ENCODE measurements at places on chromosomes 4 and X.

DNA sequence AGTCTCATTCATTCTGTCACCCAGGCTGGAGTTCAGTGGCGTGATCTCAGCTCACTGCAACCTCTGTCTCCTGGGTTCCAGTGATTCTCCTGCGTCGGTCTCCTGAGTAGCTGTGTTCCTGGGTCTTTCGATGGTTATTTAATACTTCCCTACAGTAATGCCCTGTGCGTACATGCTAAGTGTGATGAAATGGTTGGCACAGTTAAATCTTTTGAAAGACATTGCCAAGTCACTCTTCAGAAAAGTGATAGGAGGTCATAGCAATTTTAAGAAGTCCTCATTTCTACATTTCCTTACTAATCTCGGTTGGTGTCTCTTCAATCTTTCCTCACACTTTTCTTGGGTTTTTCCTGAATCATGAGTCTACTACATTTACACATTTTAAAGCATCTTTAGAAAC lies 14.4 kb downstream of the HTT-AS start:
- DNase-seq: no peak

DNA sequence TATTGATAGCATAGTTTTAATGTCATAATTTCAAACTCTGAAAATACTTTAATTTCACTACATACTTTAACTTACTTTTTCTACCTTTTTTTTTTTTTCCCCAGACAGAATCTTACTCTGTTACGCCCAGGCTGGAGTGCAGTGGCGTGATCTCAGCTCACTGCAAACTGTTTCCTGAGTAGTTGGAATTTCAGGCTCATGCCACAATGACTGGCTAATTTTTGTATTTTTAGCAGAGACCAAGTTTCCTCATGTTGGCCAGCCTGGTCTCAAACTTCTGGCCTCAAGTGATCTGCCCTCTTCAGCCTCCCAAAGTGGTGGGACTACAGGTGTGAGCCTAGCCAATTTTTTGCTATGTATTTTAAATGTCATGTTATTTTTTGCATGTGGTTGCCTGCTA lies 741.6 kb downstream of the TRAM1L1 start:
- no peak for DNase-seq

DNA sequence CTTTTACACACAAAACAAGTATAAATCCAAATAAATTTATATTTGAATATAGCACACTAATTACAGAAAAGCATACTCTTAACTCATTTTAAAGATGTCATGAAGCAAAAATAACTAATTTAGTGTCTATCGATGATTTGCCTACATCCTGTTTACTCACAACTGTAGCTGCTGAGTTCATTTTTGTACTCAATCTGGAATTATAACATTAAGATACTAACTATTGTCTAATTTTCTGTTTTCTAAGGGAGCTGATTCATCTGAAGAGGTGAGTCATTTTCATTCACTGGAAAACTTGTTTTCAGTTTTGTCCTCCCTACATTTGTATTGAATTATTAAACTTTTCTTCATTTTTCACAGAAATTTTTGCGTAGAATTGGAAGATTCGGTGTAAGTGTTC lies 3.7 kb downstream of the STATH start:
- DNase-seq: no peak

GRCh38 chrX:124342174-124342867 lies 4.0 kb upstream of the SH2D1A start:
- no peak for DNase-seq

- DNase-seq: no peak
Observed at GRCh38 chr4:185020863-185021761, 2.8 kb downstream of the HELT start.

- DNase-seq: no peak
Observed at GRCh38 chr4:7708981-7709380, 230.7 kb downstream of the AFAP1 start.

DNA sequence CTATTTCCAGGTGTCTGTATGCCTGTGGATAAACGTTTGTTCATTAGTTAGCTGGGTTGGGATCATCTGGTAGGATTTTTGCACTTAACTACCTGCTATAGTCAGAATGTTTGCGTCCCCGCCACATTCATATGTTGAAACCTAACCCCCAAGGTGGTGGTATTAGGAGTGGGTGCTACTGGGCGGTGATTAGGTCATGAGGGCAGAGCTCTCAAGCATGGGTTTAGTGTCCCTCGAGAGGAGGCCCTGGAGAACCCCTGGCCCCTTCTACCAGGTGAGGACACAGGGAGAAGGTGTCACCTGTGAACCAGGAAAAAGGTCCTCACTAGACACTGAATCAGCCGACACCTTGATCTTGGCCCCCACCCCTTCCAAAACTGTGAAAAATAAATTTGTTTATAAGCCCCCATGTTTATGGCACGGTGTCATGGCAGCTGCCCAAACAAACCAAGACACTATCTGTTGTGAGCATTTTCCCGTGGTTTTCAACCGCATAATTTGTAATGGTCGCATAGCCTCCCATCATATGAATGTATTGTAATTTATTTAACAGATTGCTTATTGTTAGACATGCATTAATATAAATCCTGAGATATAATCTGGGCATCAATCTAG lies 92.7 kb upstream of the TRIM2 start:
- no peak for DNase-seq

- DNase-seq: no peak
Observed at GRCh38 chrX:117400005-117400404, 716.6 kb downstream of the KLHL13 start.

DNA sequence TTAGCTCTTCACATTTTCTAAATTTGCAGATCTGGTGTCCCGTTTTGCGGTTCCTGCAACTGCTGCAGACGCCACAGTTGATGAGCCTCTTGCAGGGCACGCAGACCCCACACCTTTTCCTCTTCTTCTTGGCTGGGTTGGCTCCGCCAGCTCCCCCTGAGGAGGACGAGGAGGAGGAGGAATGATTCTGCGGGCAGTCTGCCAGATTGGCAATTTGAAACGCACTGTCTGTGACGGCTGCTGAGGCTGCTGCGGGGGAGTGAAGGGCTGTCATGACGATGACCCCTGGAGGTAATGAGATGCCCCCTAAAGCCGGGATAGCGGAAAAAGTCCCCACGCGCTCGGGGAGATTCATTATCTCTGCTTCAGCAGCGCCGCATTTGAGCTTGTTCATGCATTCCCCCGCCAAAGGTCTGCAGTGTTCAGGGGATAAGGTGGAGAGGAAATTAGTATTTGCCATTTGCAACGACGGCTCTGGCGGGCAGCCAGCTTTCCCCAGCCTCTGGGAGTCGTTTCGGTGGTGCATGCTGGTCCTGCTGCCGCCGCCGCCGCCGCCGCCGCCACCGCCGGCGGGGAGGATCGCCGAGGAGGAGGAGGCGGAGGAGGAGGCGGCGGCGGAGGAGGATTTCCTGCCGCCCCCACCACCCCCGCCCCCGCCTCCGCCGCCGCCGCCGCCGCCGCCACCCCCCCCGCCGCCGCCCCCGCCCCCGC lies 3.8 kb downstream of the CXXC4 start:
- DNase-seq: no peak

GRCh38 chr4:55173580-55173979 lies 48.2 kb upstream of the KDR start:
- DNase-seq: no peak

- no peak for DNase-seq
Observed at GRCh38 chr4:61294936-61295335, 94.8 kb downstream of the ADGRL3 start.

DNA sequence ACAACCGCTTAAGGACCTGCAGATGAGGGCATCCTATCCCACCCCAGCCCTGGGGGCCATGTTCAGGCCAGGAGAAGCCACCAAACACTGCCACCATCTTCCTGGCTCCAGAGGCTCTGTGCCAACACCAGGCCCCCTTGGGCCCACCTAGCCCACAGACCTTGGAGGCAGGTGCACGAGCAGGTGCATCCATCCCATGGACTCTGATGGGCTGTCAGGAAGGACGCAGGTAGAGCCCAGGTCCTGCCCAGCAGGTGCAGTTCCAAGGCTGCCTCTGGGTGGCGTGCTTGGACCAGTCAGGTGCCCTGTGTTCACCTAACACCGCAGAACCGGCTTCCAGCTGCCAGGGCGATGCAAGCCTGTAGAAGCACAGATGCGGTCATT lies 22.8 kb upstream of the PDE6B start:
- DNase-seq: no peak

- DNase-seq: no peak
Observed at GRCh38 chrX:23851544-23851943, 56.2 kb downstream of the APOO start.

DNA sequence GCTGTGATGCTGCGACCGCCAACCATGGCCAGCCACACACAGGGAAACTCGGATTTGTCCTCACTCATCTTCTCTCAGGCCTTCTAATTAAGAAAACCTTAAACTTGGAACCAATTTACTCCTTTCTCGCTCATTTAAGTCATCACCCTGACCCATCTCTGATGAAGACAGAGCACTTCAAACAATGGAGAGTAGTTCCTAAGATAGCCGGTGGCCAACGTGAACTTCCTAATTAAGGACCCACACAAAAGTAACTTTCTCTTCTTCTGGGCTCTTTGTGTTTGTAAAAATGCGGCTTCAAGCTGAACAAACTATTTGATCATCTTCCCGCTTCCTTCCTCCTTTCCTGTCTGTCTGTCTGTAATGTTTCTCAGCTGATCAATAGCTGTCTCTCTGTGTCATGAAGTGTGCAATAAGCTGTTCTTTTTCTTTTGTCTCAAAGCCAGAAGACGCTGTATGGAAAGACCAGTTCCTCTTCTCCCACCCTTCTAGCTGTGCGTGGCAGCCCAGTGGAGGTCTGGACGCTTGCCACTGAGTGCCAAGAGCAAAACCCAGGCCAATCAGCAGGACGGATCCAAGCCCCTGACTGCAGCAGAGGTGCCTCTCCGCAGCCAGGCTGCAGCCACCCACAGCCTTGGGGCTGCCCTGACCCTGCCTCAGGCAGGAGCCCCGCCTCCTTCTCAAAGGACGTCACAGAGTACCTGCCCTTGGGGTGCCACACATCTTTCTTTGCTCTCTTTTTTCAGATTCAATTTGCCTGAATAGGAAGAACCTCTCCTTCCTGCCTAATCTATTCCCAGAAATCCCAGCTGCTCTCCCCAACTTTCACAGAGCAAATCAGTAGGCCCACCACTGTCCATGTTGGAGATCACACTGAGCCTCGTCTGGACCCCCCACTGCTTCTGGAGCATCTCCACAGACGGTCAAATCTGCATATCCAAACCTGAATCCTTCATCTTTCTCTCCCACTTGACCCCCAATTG lies 59.3 kb downstream of the MAML3 start:
- no peak for DNase-seq

- no peak for DNase-seq
Observed at GRCh38 chr4:10671366-10671765, 13.2 kb downstream of the CLNK start.

- no peak for DNase-seq
Observed at GRCh38 chrX:78979789-78980464, 34.7 kb downstream of the P2RY10 start.

GRCh38 chr4:15695240-15695699 lies 7.6 kb upstream of the BST1 start:
- no peak for DNase-seq

- DNase-seq: no peak
Observed at GRCh38 chr4:111652236-111652635, 493.0 kb upstream of the FAM241A start.

- no peak for DNase-seq
Observed at GRCh38 chr4:114196606-114197005, 217.2 kb upstream of the ARSJ start.

- DNase-seq: no peak
Observed at GRCh38 chr4:101527188-101527587, 179.9 kb upstream of the PPP3CA start.

DNA sequence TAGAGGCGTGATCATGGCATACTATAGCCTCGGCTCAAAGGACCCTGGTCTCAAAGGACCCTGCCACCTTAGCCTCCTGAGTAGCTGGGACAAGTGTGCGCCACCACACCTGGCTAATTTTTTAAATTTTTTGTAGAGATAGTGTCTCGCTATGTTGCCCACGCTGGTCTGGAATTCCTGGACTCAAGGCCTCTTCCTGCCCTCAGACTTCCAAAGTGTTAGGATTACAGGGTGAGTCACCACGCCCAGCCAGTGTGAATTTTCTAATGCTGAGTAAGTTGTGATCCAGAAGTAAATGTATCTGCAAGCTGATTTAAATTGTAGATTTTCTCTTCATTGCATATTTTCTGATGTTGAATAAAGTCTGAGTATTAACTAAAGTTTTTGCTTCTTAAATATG lies 2.6 kb upstream of the ZNF674 start:
- DNase-seq: no peak

- no peak for DNase-seq
Observed at GRCh38 chr4:8202108-8203051, 3.3 kb downstream of the SH3TC1 start.

GRCh38 chrX:72176981-72177380 lies 4.6 kb upstream of the PIN4 start:
- DNase-seq: no peak

- no peak for DNase-seq
Observed at GRCh38 chr4:127370604-127371003, 262.2 kb upstream of the INTU start.

All from cortex of kidney (tissue), 1 donor.